Activated CD4-positive, alpha-beta T cell treated with anti-CD3 and anti-CD28 coated beads for 36 hours (primary cell): ENCODE measurements at places on chromosomes 12 and 14. TPM values are rescaled to one million over a fixed set of nuclear protein-coding genes. Genes with fewer than 3 reads are reported as not detected.

GLT8D2 gene
- 0.23 TPM for total RNA-seq

GRCh38 chr14:31170411-31170810 is 37.2 kb downstream of the HECTD1 start:
- H3K4me3 ChIP-seq: no peak overlapping the region
- H3K4me1 ChIP-seq: no peaks in the 10 kb centered on the region
- no peak for DNase-seq
- no peak overlapping the region for H3K27ac ChIP-seq
- H3K27me3 ChIP-seq: no peaks in the 10 kb centered on the region
- peaks cover 45% of the 10 kb centered on the region for H3K36me3 ChIP-seq

DNA sequence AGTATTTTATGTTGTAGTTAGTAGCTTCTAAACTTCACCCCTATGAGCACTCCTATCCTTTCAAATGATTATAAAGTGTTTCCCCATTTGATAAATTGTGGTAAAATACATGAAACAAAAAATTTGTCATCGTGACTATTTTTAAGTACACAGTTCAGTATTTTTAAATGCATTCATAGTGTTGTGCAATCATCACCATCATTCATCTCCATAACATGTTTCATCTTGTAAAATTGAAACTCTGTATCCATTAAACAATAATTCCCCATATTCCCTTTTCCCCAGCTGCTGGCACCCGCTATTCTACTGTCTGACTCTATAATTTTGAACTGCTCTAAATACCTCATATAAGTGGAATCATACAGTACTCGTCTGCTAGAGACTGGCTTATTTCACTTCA is 52.5 kb downstream of the ATP23 start:
- H3K4me3 ChIP-seq: no peak overlapping the region
- H3K27me3 ChIP-seq: no peaks in the 10 kb centered on the region
- DNase-seq: no peak
- peaks cover 1% of the 10 kb centered on the region for H3K36me3 ChIP-seq

- no peak overlapping the region for H3K4me3 ChIP-seq
- H3K4me1 ChIP-seq: no peaks in the 10 kb centered on the region
- peaks cover 9% of the 10 kb centered on the region for H3K27me3 ChIP-seq
- H3K36me3 ChIP-seq: no peaks in the 10 kb centered on the region
Observed at GRCh38 chr12:117228239-117228638, 38.0 kb upstream of the FBXO21 start.

OR6C2 gene
- not detected for total RNA-seq
